ENCODE measurements at places on chromosomes 13 and 19. TPM values are rescaled to one million over a fixed set of nuclear protein-coding genes. Genes with fewer than 3 reads are reported as not detected.
A peak's percentile ranks its signal among the peaks of the same experiment; 100 is the strongest.

DNA sequence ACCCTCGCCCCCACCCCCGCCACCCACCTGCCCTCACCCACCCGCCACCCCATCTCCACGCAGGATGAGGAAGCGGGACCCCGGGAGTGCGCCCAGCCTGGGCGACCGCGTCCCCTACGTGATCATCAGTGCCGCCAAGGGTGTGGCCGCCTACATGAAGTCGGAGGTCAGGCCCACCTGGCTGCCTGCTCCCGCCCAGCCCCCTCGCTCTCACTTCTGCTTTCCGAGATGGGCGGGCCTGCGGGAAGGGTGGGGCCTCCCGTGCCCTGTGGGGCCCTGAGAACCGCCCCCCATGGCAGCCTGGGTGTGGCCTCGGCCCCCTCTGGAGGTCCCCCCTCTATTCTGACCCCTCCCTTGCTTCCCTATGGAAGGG lies 3.1 kb upstream of the SPIB start:
- no peaks in the 10 kb centered on the region for H3K27me3 ChIP-seq
- no peak overlapping the region for H3K27ac ChIP-seq
- H3K36me3 ChIP-seq: no peaks in the 10 kb centered on the region
- no peak overlapping the region for H3K4me3 ChIP-seq

The CD320 gene
- total RNA-seq: 17.4 TPM

DNA sequence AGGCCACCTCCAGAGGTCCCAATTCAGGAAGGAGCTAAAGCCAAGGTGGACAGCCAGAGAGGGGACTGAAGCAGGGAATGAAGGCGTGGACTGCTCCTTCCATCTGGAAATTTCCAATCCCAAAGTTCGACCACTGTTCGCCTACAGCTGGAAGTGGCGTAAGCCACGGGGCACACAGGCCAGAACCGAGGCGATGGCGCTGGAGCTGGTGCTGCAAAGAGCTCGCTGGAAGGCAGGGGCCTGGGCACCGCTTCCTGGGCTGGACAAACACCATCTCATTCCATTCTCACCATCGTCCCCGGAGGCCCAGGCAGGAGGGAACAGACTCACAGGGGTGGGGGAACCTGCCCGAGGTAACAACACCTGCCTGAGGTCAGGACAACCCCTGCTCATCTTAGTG lies 4.2 kb downstream of the MAP2K2 start:
- H3K36me3 ChIP-seq: peaks cover 39% of the 10 kb centered on the region
- H3K27ac ChIP-seq: no peak overlapping the region
- H3K27me3 ChIP-seq: no peaks in the 10 kb centered on the region
- H3K4me1 ChIP-seq: peaks cover 21% of the 10 kb centered on the region
- DNase-seq: no peak
- H3K4me3 ChIP-seq: no peak overlapping the region

The POLR2I gene
- 126 TPM for total RNA-seq

- H3K36me3 ChIP-seq: no peaks in the 10 kb centered on the region
- DNase-seq: no peak
- no peaks in the 10 kb centered on the region for H3K4me1 ChIP-seq
- H3K27me3 ChIP-seq: no peaks in the 10 kb centered on the region
- H3K27ac ChIP-seq: no peak overlapping the region
Observed at GRCh38 chr13:46197299-46198048, 14.3 kb upstream of the LRRC63 start.

The BCAM gene
- total RNA-seq: 20.0 TPM

The DPF1 gene
- total RNA-seq: not detected

- peak overlapping the region; percentile 62 for H3K4me3 ChIP-seq
- H3K4me1 ChIP-seq: no peaks in the 10 kb centered on the region
- peak overlapping the region; percentile 41 for H3K27ac ChIP-seq
- H3K27me3 ChIP-seq: peaks cover 23% of the 10 kb centered on the region
- H3K36me3 ChIP-seq: no peaks in the 10 kb centered on the region
Observed at GRCh38 chr19:46493236-46494145, 2.2 kb downstream of the PNMA8B start.

GRCh38 chr19:33434886-33435705 lies 61.6 kb downstream of the CEBPG start:
- no peaks in the 10 kb centered on the region for H3K27me3 ChIP-seq
- H3K4me3 ChIP-seq: no peak overlapping the region
- no peak overlapping the region for H3K27ac ChIP-seq
- DNase-seq: no peak

- DNase-seq: no peak
- no peaks in the 10 kb centered on the region for H3K27me3 ChIP-seq
- no peak overlapping the region for H3K27ac ChIP-seq
- H3K36me3 ChIP-seq: no peaks in the 10 kb centered on the region
- no peaks in the 10 kb centered on the region for H3K4me1 ChIP-seq
Observed at GRCh38 chr13:102122147-102122546, 279.7 kb downstream of the FGF14 start.

GRCh38 chr13:36891752-36892151 lies 28.3 kb downstream of the SMAD9 start:
- no peak overlapping the region for H3K27ac ChIP-seq
- no peaks in the 10 kb centered on the region for H3K27me3 ChIP-seq
- no peaks in the 10 kb centered on the region for H3K4me1 ChIP-seq
- no peak for DNase-seq

- H3K4me3 ChIP-seq: no peak overlapping the region
- peak; percentile 48 for DNase-seq
- H3K4me1 ChIP-seq: peaks cover 19% of the 10 kb centered on the region
- no peaks in the 10 kb centered on the region for H3K27me3 ChIP-seq
- no peak overlapping the region for H3K27ac ChIP-seq
Observed at GRCh38 chr19:35261356-35262100, 7.2 kb upstream of the USF2 start.

The LGALS7 gene
- total RNA-seq: not detected

DNA sequence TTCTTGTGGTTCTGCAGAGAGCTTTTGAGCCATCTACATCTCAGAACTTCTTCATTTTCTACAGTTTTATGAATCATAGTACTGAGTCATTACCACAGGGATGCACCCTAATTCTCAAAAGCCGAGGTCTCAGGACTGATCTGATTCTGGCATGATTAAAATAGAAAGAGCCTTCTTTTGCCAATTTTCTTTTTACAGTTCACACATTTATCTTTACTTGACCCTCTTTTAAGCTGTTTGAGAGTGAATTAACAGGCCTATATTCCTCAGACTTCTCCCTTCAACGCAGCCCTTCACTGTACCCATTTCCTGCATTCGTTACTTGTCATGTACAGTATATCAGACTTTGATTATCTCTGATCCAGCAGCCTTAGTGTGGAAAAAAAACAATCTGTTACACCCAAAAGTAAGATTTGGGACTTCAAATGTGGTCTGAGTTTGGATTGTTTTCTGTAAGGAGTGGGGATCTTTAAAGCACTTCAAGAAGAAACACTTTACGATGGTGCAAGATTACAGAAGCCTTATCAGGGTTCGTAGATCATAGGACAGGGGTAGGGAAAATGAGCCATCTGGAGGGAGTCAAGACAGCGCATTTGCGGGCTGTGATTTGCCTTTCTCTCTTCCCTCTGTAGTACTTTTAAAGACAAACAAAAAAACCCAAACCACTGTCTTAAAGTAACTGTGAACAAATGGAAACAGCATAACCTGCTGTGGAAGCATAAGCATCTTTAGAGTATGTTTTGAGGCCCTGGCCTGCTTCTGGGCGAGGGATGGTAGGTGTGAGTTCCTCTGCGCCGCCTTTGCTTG lies 15.3 kb upstream of the GPR183 start:
- no peaks in the 10 kb centered on the region for H3K4me1 ChIP-seq
- DNase-seq: no peak
- H3K27ac ChIP-seq: no peak overlapping the region
- peaks cover 5% of the 10 kb centered on the region for H3K36me3 ChIP-seq
- no peaks in the 10 kb centered on the region for H3K27me3 ChIP-seq
- no peak overlapping the region for H3K4me3 ChIP-seq

The KASH5 gene
- total RNA-seq: not detected

GRCh38 chr19:57664269-57665127 lies 4.2 kb upstream of the ZSCAN4 start:
- H3K4me3 ChIP-seq: peak overlapping the region; percentile 70
- DNase-seq: peak; percentile 64
- peaks cover 56% of the 10 kb centered on the region for H3K27me3 ChIP-seq
- no peaks in the 10 kb centered on the region for H3K36me3 ChIP-seq
- H3K4me1 ChIP-seq: peaks cover 3% of the 10 kb centered on the region
- H3K27ac ChIP-seq: peak overlapping the region; percentile 36

GRCh38 chr19:15220833-15221232 lies 11.4 kb downstream of the EPHX3 start:
- no peaks in the 10 kb centered on the region for H3K27me3 ChIP-seq
- no peaks in the 10 kb centered on the region for H3K36me3 ChIP-seq
- H3K4me1 ChIP-seq: peaks cover 3% of the 10 kb centered on the region
- no peak for DNase-seq
- no peak overlapping the region for H3K4me3 ChIP-seq
- peak overlapping the region; percentile 43 for H3K27ac ChIP-seq

The GALP gene
- total RNA-seq: not detected

The UBE2L5 gene
- not detected for total RNA-seq

- H3K27ac ChIP-seq: no peak overlapping the region
- no peak overlapping the region for H3K4me3 ChIP-seq
- no peaks in the 10 kb centered on the region for H3K36me3 ChIP-seq
Observed at GRCh38 chr13:61850794-61851193, 435.1 kb upstream of the PCDH20 start.

The SLC5A5 gene
- not detected for total RNA-seq

DNA sequence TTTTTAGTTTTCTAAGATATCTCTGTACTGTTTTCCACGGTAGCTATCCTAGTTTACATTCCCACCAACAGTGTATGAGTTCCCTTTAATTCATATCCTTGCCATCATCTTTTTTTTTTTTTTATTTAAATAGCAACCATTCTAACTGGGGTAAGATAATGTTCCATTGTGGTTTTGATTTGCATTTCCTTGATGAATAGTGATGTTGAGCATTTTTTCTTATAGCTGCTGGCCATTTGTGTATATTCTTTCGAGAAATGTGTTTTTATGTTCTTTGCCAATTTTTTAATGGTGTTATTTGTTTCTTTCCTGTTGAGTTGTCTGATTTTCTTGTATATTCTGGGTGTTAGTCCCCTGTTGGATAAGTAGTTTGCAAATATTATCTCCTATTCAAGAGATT lies 454.8 kb downstream of the DACH1 start:
- H3K27me3 ChIP-seq: no peaks in the 10 kb centered on the region
- H3K27ac ChIP-seq: no peak overlapping the region
- H3K4me1 ChIP-seq: no peaks in the 10 kb centered on the region
- no peak overlapping the region for H3K4me3 ChIP-seq
- DNase-seq: no peak

The FCER2 gene
- 0.54 TPM for total RNA-seq

DNA sequence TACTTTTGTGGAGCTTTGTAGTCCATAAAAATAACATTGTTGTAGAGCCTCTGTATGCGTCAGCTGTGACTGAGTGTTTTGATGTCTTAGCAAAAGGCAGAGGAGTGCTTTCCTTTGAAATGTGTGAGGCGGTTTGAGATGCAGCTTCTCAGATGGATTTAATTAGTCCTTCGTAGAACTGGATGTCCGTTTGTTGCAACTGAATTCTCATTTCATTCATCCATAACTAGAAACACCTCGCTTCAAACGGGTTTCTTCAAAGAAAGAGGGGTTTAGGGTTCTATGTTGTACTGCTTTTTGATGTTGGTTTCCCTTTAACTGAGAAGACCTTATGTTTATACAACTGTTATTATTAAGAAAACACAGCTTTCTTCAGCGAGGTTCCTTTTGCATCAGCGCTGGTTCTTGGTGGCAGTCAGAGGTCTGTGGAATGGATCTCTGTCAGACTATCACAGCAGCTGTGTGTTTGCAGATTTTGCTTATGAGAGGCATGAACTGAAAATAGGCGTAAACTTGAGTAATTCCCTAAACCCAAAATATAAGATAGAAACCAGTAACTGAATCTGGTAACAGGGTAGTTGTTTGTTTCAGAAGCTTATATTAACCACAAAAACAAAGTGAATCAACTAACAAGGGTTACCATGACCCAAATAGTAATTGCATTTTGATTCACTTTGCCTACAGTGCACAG lies 194.4 kb downstream of the GGACT start:
- no peak for DNase-seq
- H3K4me3 ChIP-seq: no peak overlapping the region
- no peaks in the 10 kb centered on the region for H3K36me3 ChIP-seq
- H3K27ac ChIP-seq: peak overlapping the region; percentile 62
- H3K4me1 ChIP-seq: no peaks in the 10 kb centered on the region

The ZSCAN5C gene
- not detected for total RNA-seq

DNA sequence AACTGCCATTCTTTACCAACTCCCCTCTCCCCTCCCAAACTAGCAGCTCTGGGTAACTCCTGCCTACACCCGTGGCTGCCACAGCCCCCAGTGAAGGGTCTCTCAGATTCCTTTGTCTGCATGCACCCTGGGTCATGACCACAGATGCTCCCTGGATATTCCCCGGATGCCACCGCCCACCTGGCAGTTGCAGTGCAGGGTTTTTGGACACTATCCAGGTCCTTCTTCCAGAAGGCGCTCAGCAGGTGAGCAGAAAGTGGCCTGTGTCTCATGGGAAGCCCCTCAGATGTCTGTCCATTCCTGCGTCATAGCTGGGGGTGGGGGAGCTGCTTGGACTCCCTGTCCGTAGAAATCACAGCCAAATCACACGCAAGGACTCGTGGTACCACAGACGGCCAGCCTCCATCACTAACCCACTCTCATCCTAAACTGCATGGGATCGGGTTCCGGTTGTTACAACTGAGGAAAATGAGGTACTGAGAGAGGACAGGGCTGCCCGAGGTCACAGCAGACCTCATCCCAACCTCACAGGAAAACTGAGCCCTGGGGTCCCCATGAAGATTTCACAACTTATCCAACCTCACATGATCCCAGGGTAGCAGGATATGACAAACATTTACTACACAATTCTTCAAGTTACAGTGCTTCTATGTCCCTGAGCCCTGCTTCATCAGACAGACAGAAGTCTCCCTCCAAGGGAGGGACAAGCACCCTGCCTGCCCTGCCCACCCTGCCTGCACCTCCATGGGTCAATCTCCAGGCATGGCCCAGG lies 38.6 kb downstream of the ELL start:
- no peaks in the 10 kb centered on the region for H3K27me3 ChIP-seq
- DNase-seq: no peak
- H3K4me1 ChIP-seq: peaks cover 95% of the 10 kb centered on the region

- peaks cover 20% of the 10 kb centered on the region for H3K4me1 ChIP-seq
Observed at GRCh38 chr19:5719274-5719960, 529 bp downstream of the LONP1 start.

DNA sequence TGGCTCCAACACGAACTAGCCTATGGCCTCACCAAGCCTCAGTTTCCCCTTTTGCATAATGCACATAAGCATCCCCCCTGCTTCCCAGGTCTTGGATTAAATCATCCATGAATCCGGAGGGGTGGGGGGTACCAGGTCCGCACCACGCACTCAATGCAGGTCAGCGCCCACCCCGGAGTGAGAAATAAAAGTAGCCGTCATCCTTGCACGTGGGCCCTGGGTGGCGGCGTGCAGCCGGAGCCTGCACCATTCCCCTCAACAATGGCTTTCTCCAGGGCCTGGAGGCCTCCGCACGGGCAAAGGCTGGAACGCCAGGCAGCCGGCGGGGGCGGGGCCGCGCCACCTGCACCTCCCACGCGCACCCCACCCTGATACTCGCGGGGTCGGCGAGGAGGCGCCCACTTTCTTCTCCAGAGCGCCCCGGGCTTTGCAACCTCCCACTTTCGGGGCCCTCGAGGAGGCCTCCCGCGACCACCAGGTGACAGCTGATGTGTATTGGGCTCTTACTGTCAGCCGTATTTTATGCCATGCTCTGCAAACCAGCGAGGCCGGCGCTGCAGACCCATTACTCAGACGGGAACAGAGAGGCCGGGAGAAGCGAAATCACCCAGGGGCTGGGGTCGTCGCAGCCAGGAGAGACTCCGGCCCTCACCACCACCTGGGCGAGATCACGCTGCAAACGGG lies 767 bp upstream of the GADD45B start:
- H3K36me3 ChIP-seq: no peaks in the 10 kb centered on the region
- DNase-seq: peak; percentile 54
- H3K27me3 ChIP-seq: no peaks in the 10 kb centered on the region
- H3K27ac ChIP-seq: peak overlapping the region; percentile 84
- peak overlapping the region; percentile 81 for H3K4me3 ChIP-seq
- H3K4me1 ChIP-seq: peaks cover 24% of the 10 kb centered on the region

Measured in psoas muscle (tissue), 8 donors.